Osteoblast (primary cell): ENCODE measurements at places on chromosomes 6 and 20. TPM values are rescaled to one million over a fixed set of nuclear protein-coding genes. Genes with fewer than 3 reads are reported as not detected.

Gene DAAM2
- total RNA-seq: 29.0 and 46.9 TPM in 2 replicates

Gene GGTLC1
- not detected in 2 replicates for total RNA-seq

Gene STMND1
- not detected in 2 replicates for total RNA-seq

Gene VGLL2
- total RNA-seq: not detected in 2 replicates

DNA sequence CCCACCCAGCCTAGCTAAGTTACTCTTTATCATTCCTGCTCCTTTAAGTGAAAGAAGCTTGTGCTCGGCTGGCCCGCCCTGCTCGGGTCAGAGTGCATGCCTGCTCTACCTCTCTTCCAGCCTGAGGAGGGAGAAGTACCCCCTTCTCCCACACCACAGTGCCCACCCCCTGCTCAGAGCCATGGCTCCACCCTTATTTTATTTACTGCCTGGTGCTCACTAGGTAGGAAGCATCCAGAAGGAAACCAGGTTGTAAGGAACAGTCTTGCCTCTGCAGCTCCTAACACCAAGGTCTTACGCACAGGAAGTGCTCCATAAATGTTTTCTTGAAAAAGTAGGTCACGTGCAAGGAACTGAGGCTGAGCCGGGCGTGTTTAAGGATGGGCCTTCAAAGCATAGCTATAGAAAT is 105.7 kb upstream of the SNX9 start:
- DNase-seq: no peak
- H3K4me1 ChIP-seq: peaks cover 23% of the 10 kb centered on the region
- H3K27me3 ChIP-seq: peaks cover 15% of the 10 kb centered on the region
- H3K27ac ChIP-seq: no peak overlapping the region

- no peaks in the 10 kb centered on the region for H3K27me3 ChIP-seq
- H3K36me3 ChIP-seq: no peaks in the 10 kb centered on the region
- no peak overlapping the region for H3K4me3 ChIP-seq
- no peak overlapping the region for H3K27ac ChIP-seq
- no peak for DNase-seq
Observed at GRCh38 chr6:115000736-115001135, 657.9 kb upstream of the HS3ST5 start.

DNA sequence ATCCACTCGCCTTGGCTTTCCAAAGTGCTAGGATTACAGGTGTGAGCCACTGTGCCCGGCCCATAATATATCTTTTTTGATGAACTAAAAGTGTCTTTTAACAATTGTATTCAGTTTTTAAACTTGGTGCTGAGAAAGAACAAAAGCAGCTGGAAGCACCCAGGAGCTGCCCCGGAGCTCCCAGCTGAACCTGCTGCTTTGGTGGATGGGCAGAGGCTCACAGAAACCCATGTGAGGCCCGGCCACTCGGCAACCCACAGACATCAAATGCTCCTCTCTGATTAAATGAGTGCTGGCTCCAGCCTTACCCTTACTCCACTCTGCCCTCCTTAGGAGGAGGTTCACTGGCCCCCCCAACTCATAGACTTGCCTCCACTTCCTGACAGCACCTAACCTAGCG is 59.4 kb upstream of the FRMD1 start:
- H3K4me3 ChIP-seq: no peak overlapping the region
- no peak overlapping the region for H3K27ac ChIP-seq
- no peaks in the 10 kb centered on the region for H3K27me3 ChIP-seq
- H3K4me1 ChIP-seq: no peaks in the 10 kb centered on the region
- H3K36me3 ChIP-seq: no peaks in the 10 kb centered on the region

DNA sequence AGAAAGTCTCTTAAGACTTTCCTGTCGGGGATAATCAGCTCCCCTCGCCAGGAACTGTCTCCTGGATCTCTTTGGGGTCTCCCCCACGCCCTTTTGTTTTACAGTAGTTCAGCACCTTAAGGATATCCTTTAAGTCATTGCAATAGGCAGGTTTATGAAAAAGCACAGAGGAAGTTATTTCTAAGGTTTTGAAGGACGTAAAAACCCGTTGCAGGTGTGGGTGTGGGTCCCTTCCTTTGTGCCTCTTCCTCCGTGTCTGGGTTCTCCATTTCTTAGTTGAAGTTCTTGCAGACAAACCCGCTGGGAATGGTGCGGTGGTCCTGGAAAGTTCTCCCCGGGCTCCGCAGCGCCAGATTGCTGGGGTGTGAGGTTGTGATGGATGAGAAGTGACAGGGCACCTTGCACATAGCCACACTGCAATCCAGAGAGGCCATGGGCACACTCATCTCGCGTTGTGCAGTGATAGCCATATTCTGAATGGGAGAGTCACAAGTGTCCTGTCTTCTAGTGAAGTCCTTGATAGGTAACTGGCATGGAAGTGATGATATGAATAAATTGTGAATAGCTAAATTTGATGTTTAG is 65.2 kb downstream of the GTF2H5 start:
- peak overlapping the region; percentile 89 for H3K4me3 ChIP-seq
- no peaks in the 10 kb centered on the region for H3K36me3 ChIP-seq
- peak overlapping the region; percentile 66 for H3K27ac ChIP-seq
- DNase-seq: no peak

- H3K27me3 ChIP-seq: no peaks in the 10 kb centered on the region
- H3K36me3 ChIP-seq: no peaks in the 10 kb centered on the region
- H3K4me1 ChIP-seq: peaks cover 21% of the 10 kb centered on the region
- DNase-seq: no peak
Observed at GRCh38 chr6:2716936-2717700, 33.6 kb downstream of the MYLK4 start.

- peaks cover 86% of the 10 kb centered on the region for H3K36me3 ChIP-seq
- H3K4me3 ChIP-seq: no peak overlapping the region
- H3K27ac ChIP-seq: no peak overlapping the region
- no peak for DNase-seq
- no peaks in the 10 kb centered on the region for H3K27me3 ChIP-seq
Observed at GRCh38 chr20:41119614-41120561, 17.5 kb upstream of the PLCG1 start.

DNA sequence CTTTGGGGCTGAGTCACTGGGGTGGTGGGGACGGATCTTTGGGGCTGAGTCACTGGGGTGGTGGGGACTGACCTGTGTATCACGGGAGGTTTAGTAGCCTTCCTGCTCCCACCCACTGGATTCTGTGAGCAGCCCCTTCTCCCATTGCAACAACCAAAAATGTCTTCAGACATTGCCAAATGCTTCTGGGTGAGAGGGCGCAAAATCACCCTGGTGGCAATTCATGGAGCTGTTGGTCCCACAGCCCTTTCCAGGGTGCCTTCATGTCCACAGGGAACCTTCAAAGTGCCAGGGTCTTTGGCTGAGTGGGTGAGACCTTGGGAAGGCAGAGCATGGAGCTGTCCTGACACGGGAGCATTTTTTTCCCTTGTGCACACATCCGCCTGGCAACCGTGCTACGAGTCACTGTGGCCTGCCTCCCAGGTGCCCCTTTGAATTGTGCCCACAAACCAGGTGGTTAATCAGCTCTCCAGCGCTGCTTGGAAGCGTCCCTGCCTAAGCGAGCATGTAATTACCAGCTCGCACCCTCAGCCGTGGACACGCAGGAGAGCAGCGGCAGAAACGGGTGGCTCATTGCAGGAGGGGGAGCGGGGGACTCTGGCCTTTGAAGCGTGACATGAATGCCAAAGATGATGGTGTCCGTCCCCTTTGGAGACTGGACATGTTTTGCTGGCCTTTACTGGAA is 27.4 kb upstream of the APCDD1L start:
- no peak for DNase-seq
- peak overlapping the region; percentile 19 for H3K4me3 ChIP-seq
- peak overlapping the region; percentile 92 for H3K27ac ChIP-seq
- H3K36me3 ChIP-seq: no peaks in the 10 kb centered on the region
- H3K4me1 ChIP-seq: peaks cover 66% of the 10 kb centered on the region

- peak overlapping the region; percentile 60 for H3K4me3 ChIP-seq
- H3K4me1 ChIP-seq: peaks cover 11% of the 10 kb centered on the region
- peak overlapping the region; percentile 75 for H3K27ac ChIP-seq
- H3K36me3 ChIP-seq: no peaks in the 10 kb centered on the region
- peak; percentile 87 for DNase-seq
Observed at GRCh38 chr20:50450881-50451752, 59.1 kb upstream of the PTPN1 start.

GRCh38 chr6:17224056-17224455 is 57.1 kb upstream of the RBM24 start:
- H3K4me3 ChIP-seq: no peak overlapping the region
- DNase-seq: no peak
- no peaks in the 10 kb centered on the region for H3K36me3 ChIP-seq
- H3K4me1 ChIP-seq: no peaks in the 10 kb centered on the region
- no peaks in the 10 kb centered on the region for H3K27me3 ChIP-seq
- no peak overlapping the region for H3K27ac ChIP-seq

- H3K27ac ChIP-seq: no peak overlapping the region
- no peak overlapping the region for H3K4me3 ChIP-seq
- DNase-seq: no peak
- no peaks in the 10 kb centered on the region for H3K27me3 ChIP-seq
- H3K36me3 ChIP-seq: no peaks in the 10 kb centered on the region
Observed at GRCh38 chr6:34355889-34356288, 36.6 kb downstream of the NUDT3 start.

DNA sequence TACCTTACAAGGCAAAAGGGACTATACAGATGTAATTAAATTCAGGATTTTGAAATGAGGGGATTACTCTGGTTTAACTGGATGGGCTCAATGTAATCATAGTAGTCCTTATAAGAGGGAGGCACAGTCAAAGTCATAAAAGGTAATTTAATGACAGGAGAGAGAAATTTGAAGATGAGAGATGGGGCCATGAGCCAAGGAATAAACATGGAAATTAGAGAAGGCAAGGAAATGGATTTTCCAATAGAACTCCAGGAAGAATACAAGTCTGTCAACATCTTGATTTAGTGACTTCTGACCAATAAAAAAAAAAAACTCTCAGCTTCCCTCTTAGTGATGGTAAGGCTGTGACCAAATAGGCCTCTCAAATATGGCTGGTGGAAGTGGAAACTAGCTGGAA is 101.9 kb upstream of the BEND3 start:
- no peaks in the 10 kb centered on the region for H3K4me1 ChIP-seq
- H3K4me3 ChIP-seq: no peak overlapping the region
- H3K36me3 ChIP-seq: no peaks in the 10 kb centered on the region
- no peak for DNase-seq

- H3K4me1 ChIP-seq: peaks cover 23% of the 10 kb centered on the region
- no peaks in the 10 kb centered on the region for H3K27me3 ChIP-seq
- H3K36me3 ChIP-seq: no peaks in the 10 kb centered on the region
- H3K27ac ChIP-seq: no peak overlapping the region
Observed at GRCh38 chr6:107066697-107067659, 39.0 kb downstream of the MTRES1 start.

DNA sequence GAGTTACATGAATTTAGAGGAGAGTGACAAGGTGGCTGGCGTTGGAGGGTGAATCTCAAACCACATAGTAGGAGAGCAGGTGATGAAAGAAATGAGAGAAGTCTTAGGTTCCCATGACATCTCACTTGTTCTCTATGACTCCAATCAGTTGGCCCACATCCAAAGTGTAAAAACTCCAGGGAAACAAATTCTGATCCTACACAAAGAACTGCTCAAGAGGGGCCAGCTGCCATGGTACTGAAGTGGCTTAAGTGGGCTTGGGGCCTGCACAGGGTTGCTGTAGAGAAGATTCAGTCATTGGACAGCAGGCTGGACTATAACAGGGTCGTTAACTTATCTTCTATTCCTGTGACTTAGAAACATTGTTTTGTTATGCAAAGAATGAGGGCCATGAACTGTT is 7.6 kb upstream of the ADGRF4 start:
- no peaks in the 10 kb centered on the region for H3K4me1 ChIP-seq
- DNase-seq: peak; percentile 11
- no peak overlapping the region for H3K27ac ChIP-seq
- no peaks in the 10 kb centered on the region for H3K36me3 ChIP-seq
- H3K4me3 ChIP-seq: no peak overlapping the region
- H3K27me3 ChIP-seq: no peaks in the 10 kb centered on the region

DNA sequence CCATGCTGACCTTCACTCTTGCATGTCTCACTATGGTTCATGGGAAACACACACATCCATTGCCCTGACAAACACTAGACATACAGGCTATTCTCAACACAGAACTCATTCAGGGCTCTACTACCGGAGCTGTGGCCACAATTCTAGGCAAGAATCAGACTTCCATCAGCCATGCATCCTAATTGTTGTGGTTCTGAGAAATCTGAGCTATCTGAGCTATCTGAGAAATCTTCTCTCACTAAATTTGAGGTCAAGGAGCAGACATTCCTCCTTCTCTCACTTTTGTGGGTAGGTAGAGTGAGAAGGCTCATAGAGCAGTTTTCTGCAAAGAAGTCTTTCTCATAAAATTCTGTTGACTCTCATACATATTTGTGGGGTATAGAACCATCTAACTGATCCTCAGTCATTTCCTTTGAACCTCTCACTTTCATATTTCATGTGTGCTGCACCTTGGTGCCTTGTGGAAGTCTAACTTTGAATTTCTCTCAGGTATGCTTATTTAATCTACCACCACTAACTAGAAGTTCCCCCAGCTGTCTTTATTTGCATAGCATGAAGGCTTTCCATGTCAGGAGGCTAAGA is 43.6 kb downstream of the ADGRF1 start:
- no peaks in the 10 kb centered on the region for H3K4me1 ChIP-seq
- no peak overlapping the region for H3K4me3 ChIP-seq
- no peaks in the 10 kb centered on the region for H3K27me3 ChIP-seq

DNA sequence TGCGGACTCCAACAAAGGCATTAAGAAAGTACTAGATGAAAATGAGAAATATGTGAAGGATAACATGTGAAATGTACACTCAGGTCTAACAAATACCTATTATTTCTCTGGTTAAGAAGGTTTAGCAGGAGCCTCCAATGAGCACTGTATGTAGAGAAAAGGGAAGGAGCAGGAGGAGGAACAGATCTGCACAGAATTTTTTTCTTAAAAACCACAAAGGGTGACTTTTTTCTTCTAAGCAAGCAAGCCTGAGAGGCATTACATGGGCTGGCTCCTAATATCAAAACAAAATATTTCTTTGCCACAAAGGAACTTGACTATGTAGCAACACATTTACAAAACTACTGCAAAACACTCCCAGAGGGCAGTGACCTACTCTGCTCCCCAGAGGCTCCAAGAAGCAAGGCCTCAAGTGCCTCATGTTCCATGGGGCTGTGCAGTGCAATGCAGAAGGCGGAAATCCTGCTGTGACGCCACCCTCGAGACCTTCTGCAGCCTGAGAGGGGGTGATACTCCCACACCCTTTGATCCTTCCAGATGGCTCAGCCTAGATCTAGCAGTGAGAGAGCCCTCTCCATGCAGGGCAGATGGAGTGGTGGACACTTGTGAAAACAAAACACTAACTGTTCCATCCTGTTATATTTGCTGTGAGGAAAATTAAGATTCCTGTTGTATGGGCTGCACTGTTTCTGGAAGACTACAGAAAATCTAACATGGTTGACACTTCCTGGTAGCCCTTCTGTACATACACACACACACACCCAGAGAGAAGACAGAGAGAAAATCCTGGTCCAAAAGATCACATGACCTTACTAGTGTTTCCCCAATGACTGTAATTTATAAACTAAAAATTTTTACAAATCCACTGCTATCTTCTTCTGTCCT is 36.0 kb upstream of the SMIM29 start:
- no peak overlapping the region for H3K27ac ChIP-seq
- no peaks in the 10 kb centered on the region for H3K27me3 ChIP-seq
- H3K36me3 ChIP-seq: peaks cover 12% of the 10 kb centered on the region
- no peak overlapping the region for H3K4me3 ChIP-seq
- DNase-seq: no peak
